Prostate gland (tissue), 2 donors: ENCODE measurements at places on chromosomes 5 and 9.

DNA sequence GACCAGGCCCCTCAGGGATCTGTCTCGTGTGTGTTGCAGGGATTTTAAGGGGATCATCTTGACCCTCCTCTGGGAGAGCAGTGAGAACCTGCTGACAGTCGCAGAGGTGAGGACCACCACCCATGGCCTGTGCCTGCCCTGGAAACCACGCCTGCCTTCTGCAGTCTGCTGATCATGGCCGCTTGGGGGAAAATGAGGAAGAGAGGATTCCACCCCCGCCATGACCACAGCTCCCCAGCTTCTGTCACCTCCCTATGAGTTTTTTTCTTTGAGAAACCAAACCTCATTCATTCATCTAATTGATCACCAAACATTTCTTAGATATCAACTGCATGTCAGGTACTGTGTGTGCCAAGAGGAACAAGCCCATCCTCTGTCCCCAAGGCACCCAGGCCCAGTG lies 46.3 kb upstream of the TDRD7 start:
- DNase-seq, result no peak

GRCh38 chr9:77879437-77879943 lies 152.1 kb downstream of the GNAQ start:
- no peak for DNase-seq

- DNase-seq, result no peak
These were observed 54.0 kb downstream of the PLPP1 start for GRCh38 chr5:55480781-55481180.

DNA sequence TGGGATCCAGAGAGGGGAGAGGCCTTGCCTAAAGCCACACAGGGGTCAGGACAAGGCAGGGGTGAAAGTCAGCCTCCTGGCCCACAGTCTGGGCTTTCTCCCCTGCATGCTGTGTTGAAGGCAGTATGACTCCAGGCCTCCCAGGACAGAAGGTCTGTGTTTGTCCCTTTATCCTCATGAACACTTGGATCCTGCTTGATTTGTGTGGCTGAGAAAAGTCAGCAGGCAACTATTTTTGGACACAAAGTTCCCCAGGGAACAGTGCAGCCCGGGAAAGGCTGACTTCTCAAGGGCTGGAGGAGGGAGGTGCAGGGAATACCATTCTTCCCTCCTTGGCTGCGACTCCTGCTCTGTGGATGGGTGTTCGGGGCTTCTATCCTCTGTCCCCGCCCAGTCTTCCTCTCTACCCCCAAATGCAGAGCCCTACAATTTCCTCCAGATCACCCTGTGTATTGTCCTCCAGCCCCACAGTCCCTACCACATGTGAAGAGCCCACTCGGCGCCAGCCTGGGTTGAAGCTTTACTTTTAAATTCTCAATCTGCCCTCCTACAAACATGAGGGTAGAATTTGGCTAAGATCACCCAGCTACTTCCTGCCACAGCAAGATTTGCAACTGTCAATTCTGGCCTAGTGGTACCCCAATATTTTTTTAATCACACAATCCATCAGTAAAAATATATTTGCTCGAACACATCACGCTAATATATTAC lies 4.1 kb downstream of the AKNA start:
- DNase-seq, result no peak

- no peak for DNase-seq
These were observed 182.6 kb upstream of the GNA14 start for GRCh38 chr9:77830618-77831285.

DNA sequence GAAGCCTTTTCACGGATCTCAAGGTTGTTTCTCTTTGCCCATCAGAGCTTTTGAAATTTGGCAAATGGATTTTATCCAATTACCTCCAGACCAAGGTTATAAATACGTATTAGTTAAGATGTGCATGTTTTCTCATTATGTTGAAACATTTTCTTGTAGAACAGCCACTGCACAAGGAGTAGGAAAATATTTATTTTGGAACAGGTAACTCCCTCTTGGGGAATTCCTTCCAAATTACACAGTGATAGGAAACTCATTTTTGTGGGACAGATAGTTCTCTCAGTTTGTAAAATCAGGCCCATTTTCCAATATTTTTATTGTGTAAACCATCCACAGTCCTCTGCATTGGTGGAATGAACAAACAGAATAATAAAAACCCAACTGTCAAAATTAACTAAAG lies 23.0 kb downstream of the TMEM232 start:
- no peak for DNase-seq

GRCh38 chr5:91280362-91281269 lies 102.5 kb downstream of the ARRDC3 start:
- peak; percentile 91 for DNase-seq

DNA sequence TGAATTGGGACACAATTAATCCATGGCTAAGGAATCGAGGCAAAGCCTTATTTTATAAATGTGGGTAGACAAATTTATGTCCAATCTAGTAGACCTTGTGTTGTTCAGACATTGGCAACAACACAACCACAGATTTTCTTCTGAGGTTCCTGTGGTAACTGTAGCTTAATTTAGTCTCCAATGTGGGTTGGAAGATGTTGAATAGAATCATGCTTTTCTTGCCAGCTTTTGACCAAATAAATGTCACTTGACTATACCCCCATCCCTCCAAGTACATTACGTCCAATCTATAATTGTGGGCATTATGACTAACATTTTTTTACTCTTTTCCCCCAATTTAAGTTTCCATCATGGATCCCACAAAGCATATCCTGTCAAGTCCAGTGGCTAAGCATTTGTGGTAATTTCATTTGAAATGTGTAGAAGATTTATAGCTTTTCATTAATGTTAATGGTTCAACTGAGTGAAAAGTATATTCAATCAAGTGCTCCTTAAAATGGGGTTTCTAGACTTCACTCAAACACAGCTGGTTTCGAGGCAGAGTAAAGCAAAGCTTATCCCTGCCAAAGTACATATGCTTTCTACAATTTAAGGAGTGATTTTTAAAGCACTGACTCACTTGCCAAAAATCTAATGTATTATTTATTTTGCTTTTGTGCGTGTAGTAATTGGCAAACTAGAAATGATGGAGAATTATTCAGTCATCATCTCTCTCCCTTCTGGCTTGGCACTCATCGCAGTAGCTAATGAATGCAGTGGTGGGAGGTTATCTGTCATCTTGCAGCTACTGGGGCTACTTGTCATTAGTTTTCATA lies 141.8 kb downstream of the FAM174A start:
- DNase-seq, result no peak

- no peak for DNase-seq
These were observed 64.5 kb downstream of the RCL1 start for GRCh38 chr9:4857163-4857810.

- DNase-seq, result no peak
These were observed 20.7 kb downstream of the PLK2 start for GRCh38 chr5:58439094-58439644.

DNA sequence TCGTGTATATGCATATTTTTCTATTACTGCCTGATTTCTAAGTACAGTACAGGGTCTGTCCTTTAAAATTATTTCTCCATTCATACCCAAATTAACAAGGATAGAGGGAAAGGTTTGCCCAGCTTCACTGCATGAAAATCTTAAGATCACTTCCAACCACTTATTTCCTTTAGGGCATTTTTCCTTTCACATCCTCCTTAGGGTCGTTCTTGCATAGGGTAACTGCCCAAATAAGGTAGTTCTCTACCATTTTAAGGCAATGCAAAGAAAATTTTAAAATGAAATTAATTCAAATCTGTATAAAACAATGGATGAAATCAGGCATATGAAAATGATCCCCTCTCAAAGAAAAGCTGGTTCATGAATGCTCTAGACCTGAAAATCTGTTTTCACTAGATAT lies 4.1 kb upstream of the CDC20B start:
- no peak for DNase-seq

DNA sequence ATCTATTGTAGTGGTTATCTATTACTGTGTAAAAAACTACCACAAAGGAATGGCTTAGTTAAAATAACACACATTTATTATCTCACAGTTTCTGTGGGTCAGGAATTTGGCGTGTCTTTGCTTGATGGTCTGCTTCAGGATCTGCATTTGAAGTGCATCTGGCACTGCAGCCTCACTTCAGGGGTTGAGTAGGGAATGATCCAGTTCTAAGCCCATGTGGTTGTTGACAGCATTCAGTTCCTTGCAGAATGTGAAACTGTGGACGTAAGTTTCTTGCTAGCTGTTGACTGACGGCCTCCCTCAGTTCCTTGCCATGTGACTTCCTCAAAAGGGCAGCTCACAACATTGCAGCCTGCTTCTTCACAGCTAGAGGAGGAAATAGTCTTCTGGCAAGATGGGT lies 2.1 kb upstream of the OGN start:
- DNase-seq, result peak; percentile 10

- peak; percentile 77 for DNase-seq
These were observed at the start of gene NCS1 for GRCh38 chr9:130172161-130172857. Gene NCS1 (plus strand): TSS chr9:130172404. CDS start chr9:130172664, 260 bp downstream.

GRCh38 chr5:124614105-124614504 lies 132.3 kb downstream of the ZNF608 start:
- no peak for DNase-seq
